ENCODE measurements at places on chromosomes 7 and 10.

GRCh38 chr10:13518076-13518692 lies 10.6 kb downstream of the BEND7 start:
- no peak for DNase-seq

- peak; percentile 25 for DNase-seq
Measured at GRCh38 chr7:77627309-77627676, 69.0 kb upstream of the RSBN1L start.

- DNase-seq: no peak
Measured at GRCh38 chr10:104077663-104078151, 8.0 kb downstream of the COL17A1 start.

GRCh38 chr7:119392-120163 lies 72.8 kb upstream of the FAM20C start:
- no peak for DNase-seq

GRCh38 chr7:112594397-112594796 lies 113.6 kb downstream of the LSMEM1 start:
- no peak for DNase-seq
